ENCODE measurements at places on chromosomes 7 and 10.

- DNase-seq, result no peak
These were observed 557 bp upstream of the TAX1BP1 start for GRCh38 chr7:27739301-27739908.

GRCh38 chr10:59959504-59960018 is 53.2 kb upstream of the CCDC6 start:
- DNase-seq, result no peak

- no peak for DNase-seq
These were observed 239.4 kb downstream of the C7orf25 start for GRCh38 chr7:42672339-42672999.

- no peak for DNase-seq
These were observed 123.0 kb downstream of the SH2D4B start for GRCh38 chr10:80660736-80661135.

DNA sequence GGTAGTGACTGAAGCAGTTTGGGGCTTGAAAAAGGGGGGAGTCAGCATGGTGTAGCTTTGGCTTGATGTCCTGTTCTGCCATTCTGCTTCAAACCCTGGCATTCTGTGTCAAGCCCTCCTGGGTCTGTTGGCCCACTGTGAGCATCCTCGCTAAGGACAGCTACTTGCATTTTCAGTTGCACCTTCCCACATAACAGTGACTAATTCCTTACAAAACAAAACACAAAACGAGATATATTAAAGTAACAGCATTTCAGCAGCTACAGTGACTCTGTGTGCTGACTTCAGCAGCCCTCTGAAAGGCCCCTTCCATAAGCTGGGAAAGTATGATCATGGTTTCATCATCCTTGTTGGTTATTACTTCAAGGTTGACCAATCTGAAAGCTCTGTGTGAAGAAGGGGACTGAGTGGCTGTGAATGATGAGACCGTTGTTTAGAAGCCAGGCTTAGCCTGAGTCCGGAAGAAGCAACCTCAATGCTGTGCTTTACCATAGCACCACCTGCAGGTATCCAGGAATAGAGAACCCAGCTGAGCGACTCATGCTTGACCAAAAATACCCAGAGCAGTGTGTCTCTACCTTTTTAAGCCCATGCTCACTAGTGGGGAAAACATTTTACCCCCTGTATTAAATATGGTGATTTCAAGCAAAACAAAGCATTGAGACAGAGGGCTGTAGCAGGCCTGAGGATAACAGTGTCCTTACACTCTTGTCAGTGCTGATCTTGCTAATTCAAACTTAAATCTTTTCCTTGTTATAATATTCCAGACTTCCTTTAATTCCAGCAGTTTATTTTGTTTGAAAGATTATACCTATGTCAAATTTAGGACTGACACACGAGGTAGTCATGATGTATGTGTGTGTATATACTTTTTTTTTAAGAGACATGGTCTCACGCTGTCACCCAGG is 42.6 kb upstream of the CC2D2B start:
- DNase-seq, result no peak

- no peak for DNase-seq
These were observed 204.8 kb downstream of the BMPER start for GRCh38 chr7:34109936-34110780.

DNA sequence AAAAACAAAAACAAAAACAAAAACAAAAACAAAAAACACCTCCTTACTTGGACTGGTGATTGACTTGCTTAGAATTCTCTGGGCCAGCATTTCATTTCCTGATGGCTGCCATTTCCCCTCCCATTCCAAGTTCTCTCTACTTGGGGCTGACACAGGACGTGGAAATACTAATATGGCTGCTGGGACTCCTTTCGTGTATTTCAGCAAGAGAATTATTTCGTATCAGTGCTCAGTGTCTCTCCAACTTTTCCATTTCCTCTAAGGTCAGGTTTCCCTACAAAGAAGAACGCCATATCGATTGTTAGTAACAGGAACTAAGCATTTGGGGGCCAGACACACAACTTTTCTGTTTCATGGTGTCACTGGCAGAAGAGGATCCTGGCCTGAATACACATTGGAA is 22.5 kb upstream of the VAX1 start:
- DNase-seq, result no peak

- no peak for DNase-seq
These were observed 65.9 kb upstream of the SYPL1 start for GRCh38 chr7:106177738-106178592.

DNA sequence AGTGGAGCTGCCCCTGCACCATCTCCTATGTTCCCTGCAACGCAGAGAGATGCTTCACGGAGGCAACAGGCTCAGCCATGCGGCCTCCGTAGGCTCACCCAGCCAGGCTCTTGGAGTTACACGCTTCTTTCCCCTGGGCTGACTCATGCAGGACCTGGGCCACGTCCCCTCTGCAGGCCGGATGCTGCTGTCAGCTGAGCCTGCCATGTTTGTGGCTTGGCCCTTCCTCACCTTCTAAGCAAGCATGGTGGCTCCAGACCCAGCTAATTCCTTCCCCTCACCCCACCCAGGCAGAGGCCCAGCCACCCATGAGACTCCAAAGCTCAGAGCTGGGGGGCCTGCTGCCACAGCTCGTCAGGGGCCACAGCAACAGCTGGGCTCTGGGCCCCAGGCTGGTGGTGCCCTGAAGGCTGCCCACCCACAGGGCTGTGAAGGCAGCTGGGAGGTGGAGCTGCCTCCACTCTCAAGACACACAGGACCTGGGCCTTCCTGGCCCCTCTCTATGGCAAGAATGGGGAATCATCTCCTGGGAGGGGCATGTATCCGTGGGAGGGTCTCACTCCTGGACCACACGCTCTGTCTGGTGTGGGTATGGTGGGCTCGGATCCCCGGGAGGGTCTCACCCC is 219.6 kb downstream of the ELFN1 start:
- DNase-seq, result no peak

DNA sequence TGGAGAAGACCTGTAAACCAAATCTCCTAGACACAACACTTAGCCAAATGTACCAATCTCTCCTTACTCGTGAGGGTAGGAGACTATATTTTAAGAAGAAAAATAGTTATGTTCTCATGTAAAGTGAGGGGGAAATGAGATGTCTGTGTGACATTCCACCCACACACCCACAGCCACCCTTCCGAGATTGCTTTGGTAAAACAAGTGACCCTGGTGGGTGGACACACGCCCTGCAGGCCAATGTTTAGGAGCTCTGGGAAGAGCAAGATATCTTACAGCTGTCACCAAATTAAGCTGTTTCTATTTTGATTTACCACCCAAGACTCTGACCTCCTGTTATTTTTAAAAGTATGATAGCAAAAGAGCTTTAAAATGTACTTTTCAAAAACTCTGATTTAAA is 147.2 kb upstream of the PFKP start:
- DNase-seq, result no peak

DNA sequence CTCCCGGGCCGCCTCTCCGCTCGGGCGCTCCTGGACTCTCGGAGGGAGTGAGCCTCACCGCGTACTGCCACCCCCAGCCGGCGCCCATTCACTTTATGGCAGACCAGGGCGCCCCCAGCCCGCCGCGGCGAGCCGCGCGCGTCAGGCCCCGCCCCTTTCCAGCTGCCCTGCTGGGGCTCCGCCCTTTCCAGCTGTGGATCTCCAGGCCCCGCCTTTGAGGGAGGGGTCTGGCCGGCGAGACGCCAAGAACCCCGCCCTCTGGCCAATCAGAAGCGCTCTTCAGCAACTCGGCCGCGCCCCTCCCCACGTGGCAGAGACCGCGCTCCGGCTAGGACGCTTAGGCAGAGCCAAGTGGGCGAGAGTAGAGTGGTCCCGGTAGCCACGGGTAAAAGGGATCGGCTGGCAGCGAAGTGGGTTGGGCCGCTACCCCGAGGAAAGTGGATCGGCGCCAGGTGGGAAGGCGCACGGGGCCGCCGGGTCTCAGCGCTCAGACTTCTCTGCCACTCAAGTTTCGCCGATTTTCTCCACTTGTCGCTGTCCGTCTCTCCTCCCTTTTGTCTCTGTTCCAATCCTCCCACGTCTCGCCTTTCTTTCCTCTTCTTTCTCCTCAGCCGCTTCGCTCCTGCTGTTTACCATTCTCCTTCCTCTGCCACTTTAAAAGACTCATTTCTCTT is at the start of gene PITX3:
Gene PITX3 (minus strand): TSS at position 69 of the 674 bp plus-strand sequence. CDS start 9,432 bp downstream, outside the sequence.
- DNase-seq, result peak; percentile 57

DNA sequence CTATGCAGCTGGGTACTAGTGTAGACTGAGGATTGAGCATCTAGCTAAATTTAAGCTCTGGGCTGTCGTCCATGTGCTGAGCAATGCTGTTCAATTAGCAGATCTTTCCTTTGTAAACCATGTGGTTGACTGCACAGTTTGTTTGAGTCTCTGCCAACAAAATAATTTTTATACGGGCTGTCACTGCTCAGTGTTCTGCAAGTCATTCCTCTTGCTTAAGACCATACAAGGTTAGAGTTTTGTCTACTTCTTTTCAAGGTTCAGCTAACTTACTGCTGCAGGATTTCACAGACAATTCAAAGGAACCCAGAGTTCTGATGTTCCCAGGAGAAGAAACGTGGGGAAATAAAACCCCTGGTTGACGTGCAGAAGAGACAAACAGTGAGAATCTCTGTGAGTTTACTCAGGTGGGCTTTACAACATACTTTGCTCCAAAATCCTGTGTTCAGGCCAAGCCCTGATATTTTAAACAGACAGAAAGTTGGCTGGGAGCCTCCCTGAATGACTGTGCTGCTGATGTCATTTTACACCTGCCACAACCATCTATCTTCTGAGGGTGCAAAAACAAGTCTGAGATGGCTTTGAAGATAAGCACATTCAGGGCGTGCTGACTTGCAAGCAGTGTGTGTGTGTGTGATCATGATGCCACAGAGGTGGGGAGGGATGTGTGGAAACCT is 177.1 kb upstream of the SVIL start:
- no peak for DNase-seq

- no peak for DNase-seq
These were observed 20.3 kb upstream of the NUB1 start for GRCh38 chr7:151321341-151321740.

DNA sequence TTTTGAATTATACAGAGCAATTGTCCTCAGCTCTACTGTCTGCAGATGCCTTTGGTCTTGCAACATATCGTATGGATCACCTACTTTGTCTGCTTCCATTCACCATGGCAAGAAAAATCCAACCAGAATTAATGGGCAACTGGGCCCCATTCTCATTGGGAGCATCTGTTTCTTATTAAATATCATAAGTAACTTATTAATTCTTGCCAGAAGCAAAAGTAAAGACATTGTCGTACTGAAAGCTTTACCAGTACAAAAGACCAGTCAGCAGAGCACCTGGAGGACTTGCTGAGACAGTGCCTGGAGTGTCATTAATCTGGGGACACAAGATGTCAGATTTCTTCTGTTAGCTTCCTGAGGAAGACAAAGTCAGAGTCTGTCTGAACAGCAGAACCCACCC is 404.5 kb downstream of the INHBA start:
- DNase-seq, result no peak

DNA sequence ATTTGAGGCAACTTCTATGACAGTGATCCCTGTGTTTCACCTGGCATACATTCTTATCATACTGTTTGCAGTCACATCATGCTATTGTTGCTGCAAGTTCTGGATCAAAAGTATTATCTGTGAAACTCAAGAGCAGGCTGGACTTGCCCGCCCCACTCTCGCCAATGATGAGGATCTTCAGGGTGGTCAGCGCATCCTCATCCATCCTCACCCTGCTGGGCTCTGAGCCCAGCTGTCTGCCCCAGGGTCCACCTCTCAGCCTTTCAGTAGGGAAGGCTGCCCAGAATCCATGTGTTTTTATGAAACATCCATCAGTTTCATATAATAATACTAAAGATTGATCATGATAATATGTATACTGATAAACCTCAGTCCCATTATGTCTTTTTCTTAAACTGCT is 55.4 kb upstream of the KIF5B start:
- no peak for DNase-seq

DNA sequence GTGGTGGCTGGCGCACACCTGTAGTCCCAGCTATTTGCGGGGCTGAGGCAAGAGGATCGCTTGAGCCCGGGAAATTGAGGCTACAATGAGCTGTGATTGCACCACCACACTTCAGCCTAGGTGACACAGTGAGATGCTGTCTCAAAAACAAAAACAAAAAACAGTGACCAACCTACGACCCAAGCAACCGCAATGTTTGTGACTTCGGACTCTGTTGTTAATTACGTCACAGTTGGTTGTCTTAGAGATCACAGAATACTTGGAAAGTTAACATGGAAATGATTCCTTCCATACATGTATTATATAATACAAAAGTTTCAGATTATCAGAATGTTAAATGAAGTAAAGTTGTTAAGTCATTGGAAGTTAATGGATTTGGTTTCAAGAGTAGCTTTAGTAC is 106.2 kb downstream of the REEP3 start:
- no peak for DNase-seq

DNA sequence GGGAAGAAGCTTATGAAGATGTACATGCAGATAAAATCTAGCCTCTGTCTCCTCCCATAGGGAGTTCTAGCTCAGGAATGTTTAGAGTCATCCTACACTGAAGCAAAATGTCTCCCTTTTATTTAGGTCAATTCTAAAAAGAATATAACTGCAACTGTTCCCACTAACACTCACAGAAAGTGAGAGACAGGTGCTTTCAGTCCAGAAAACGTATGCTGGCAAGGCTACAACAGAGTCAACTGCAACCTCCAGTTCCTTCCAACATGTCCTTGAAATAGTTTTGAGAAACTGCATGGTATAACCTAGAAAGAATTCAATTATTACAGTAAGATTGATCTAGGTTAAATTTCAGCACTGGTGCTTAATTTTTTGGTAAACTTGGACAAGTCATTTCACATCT is 46.8 kb upstream of the KCND2 start:
- no peak for DNase-seq

GRCh38 chr7:105907129-105907846 is 30.9 kb upstream of the ATXN7L1 start:
- DNase-seq, result no peak

- DNase-seq, result peak; percentile 33
These were observed 104.4 kb downstream of the PTPRE start for GRCh38 chr10:128011059-128011979.

GRCh38 chr10:76491216-76491615 is 1059.8 kb downstream of the LRMDA start:
- DNase-seq, result no peak

DNA sequence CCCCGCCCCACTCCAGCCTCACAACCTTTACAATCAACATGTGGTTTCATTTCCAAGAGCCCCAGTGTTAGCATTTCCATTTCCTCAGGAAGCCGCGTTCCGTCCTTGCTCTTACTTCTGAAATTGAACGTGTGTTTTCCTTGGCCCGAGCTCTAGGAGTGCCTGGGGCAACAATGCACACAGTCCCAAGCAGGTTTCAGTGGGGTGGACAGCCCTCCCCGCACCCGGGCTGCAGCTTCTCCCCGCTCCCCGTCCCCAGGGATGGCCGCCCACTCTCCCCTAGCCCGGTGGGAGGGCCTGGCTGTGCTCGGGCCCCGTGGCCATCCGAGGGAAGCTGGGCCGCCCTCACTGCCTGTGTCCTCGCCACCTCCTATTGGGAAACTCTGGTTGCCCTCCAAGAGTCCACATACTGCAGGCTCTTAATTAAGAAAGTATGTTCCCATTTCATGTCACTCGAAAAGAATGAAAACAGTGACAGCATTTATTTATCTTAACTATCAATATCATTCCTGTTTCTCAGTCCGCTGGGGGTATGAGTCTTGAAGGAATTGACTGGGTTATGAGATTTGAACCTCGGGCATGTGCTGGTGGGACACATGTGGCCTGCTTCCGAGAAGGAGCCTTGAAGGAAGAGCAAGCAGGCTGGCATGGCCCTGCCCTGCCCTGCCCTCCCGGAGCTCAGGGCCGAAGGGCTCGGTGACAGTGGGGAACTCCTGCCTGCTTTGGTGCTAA is 163.8 kb downstream of the GRK5 start:
- DNase-seq, result no peak
